ENCODE measurements at places on chromosomes 13 and 19. TPM values are rescaled to one million over a fixed set of nuclear protein-coding genes. Genes with fewer than 3 reads are reported as not detected.

Gene SLC5A5
- 1.8 TPM for total RNA-seq

Gene SGTA
- total RNA-seq: 42.6 TPM

Gene PABPC3
- total RNA-seq: 0.65 TPM

Gene ZNF610
- total RNA-seq: 3.9 TPM

Gene KLK12
- not detected for total RNA-seq

Gene ZNF540
- 8.2 TPM for total RNA-seq

Gene PRODH2
- not detected for total RNA-seq

Gene CYP4F2
- total RNA-seq: not detected

Gene CDX2
- total RNA-seq: not detected

Gene SNRPD2
- 520 TPM for total RNA-seq

Gene LILRA2
- not detected for total RNA-seq

Gene GPR4
- total RNA-seq: not detected

Gene MBD3L2B
- total RNA-seq: not detected

Gene CCDC8
- total RNA-seq: not detected

Gene APOC4
- total RNA-seq: not detected

Gene CD79A
- 29.8 TPM for total RNA-seq

Gene CRX
- total RNA-seq: not detected

Gene SLC25A41
- total RNA-seq: 1.0 TPM

Gene LRRC63
- 1.5 TPM for total RNA-seq

Gene ZNF585A
- total RNA-seq: 19.9 TPM

Gene SMARCA4
- total RNA-seq: 99.9 TPM

Gene ADPRHL1
- 0.82 TPM for total RNA-seq

Gene LGALS7
- not detected for total RNA-seq

Gene SOX1
- total RNA-seq: not detected

Gene DHDH
- 1.7 TPM for total RNA-seq

Gene KLK2
- total RNA-seq: 0.44 TPM

Gene B3GLCT
- total RNA-seq: 3.8 TPM

Gene ENOX1
- not detected for total RNA-seq

Gene ZNF772
- 13.7 TPM for total RNA-seq

Gene MAMSTR
- 1.5 TPM for total RNA-seq

Measured in activated naive CD8-positive, alpha-beta T cell treated with anti-CD3 and anti-CD28 coated beads, Interleukin-2, amount 10 ng/mL, durations not matched to agents 7 days and 5 days (primary cell).